Eye (tissue), 1 donor: ENCODE measurements at places on chromosomes 11 and 22.
A peak's percentile ranks its signal among the peaks of the same experiment; 100 is the strongest.

DNA sequence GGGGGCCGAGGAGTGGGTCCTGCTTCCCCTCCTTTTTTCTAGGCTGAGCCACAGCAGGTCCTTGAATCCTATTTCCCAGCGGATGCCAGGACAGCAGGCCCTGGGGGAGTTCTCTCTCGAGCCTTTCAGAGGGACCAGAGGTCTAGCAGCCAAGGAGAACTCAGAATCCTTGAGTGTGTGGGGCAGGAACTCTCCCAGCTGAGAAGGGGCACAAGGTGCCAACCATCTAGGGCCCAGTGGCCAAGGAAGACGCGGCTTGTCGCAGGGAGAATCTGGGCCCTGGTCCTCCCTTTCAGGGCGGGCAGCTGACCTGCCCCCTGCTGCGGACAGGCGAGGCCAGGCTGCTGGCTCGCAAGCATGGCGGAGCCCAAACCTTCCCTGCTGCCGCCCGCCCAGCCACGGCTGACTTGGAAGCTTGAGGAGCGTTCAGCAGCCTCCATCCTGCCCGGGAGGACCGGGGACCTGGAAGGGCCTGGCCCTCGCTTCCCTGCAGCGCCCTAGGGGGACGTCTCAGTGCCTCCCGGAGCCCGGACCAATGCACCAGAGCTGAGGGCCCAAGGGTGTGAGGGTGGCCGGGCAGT, 972 bp upstream of the TSSC4 start:
- no peak for DNase-seq

DNA sequence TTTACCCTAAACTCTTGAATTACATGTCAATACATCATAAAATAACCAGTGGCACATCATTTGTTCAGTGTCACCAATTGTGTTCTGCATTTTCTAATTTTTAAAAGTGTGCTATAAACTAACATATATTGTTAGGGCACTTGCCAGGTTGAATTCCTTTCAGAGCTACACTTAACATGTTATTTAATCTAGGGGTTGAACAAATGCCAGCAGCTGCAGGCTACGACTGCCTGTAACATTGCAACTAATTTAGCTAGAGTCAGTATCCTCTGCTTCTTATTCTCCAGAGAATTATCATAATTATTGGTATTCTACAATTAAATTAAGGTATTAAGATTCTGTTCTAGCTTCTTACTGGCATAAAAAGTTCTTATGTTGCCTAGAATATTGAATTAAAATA, 46.4 kb upstream of the ARHGAP42 start:
- DNase-seq, result peak; percentile 6

GRCh38 chr11:235609-235996, 539 bp downstream of the SIRT3 start:
- no peak for DNase-seq

- DNase-seq, result no peak
Observed at GRCh38 chr11:118699506-118700220, 20.2 kb upstream of the TREH start.

DNA sequence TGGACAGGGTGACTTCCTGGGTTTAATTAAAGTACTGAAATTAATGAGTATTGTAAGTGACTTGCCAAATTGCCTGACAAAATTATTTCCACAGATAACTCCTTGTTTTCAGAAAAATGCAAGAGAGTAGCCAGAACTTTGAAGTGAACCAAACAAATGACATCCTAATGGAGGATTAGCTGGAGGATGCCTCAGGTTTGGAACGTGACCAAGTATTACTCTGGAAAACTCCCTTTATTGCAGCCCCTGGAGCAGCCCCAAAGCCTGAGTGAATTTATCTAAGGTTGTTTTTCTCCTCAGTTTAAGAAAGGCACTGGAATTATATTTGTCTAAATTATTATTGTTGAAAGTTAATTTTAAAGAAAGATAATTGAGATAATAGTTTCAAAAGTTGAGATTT, 343.6 kb upstream of the MTNR1B start:
- DNase-seq, result peak; percentile 33

GRCh38 chr11:96288915-96289314, 54.1 kb downstream of the MAML2 start:
- DNase-seq, result no peak

GRCh38 chr11:60914633-60915247, 782 bp downstream of the TMEM109 start:
- peak; percentile 68 for DNase-seq

DNA sequence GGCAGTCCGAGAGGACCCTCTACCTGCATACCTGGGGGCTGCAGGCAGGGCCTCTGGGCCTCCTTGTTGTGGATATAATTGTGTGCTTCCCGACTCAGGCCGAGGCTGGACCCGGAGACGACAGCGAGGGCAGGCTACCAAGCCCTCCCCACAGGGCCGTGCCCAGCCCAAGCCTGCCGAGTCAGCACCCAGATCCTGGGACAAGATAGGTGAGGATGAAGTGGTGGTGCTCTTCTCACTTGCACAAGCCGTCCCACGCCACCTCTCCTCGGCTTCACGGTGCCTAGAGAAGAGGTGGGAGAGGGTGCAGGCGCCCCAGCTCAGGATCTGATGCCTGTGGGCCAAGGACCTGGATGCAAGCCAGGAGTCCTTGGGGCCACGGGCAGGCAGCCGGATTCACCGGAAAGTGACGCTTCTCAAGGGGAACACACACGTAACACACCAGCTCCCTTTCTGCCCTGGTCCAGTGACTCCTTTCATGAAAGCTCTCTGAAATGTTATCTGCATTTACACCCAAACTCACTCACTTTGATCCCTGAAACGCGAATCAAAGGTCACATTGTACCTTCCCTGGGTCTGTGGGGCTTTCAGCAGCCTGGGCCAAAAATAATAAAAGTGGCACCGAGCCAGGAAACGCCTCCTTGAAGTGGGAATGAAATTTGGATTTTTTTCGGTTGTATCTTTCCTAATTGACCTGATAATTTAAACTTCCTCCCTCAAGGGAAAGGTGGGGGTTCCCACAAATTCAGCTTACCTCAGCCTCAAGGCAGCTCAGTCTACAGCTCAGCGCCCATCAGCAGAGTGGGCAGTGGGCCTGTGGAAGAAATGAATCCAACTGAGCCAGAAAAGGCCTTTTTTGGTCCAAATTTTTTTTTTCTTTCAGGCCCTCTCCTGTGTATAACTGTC, 1.1 kb upstream of the GNB1L start:
- peak; percentile 63 for DNase-seq

- no peak for DNase-seq
Observed at GRCh38 chr11:66629356-66629755, 9.1 kb upstream of the RBM4 start.

- DNase-seq, result no peak
Observed at GRCh38 chr11:61055776-61056175, 46.5 kb upstream of the CD5 start.

- DNase-seq, result peak; percentile 17
Observed at GRCh38 chr11:87330187-87330601, 292.5 kb downstream of the TMEM135 start.

GRCh38 chr11:129312730-129313503, 62.7 kb upstream of the BARX2 start:
- DNase-seq, result peak; percentile 56

DNA sequence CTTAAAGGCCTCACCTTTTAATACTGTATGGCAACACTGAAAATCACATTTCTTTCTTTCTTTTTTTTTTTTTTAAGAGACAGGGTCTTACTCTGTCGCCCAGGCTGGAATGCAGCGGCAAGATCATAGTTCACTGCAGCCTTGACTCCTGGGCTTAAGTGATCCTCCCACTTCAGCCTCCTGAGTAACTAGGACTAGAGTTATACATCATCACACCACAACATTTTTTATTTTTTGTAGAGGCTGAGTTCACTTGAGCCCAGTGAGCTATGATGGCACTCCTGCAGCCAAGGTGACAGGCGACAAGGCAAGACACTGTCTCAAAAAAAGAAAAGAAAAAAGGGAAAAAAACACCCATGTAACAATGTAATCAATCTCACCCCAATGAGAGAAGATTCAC, 10.0 kb downstream of the ARFGAP3 start:
- DNase-seq, result no peak

DNA sequence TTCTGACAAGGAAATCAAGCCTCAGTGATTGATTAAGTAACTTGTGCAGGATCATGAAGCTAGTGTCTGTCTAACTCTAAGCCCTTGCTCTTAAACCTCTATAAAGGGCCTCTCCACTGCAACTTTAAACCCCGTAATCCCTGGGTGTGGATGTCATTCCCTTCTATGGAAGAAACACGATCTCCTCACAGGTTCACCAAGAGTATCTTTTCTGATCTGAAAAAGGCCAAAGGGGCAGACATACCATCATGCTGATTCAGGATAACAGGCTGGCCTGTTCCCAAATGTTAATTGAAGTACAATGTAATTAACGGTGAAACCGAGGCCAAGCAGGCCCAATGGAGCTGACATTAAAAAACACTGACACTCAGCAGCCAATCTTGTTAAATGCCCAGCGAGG, 17.1 kb downstream of the TTC12 start:
- peak; percentile 45 for DNase-seq

- no peak for DNase-seq
Observed at GRCh38 chr22:20256551-20257211, 11.4 kb downstream of the RTN4R start.

- DNase-seq, result no peak
Observed at GRCh38 chr11:108587109-108587508, 6.5 kb downstream of the EXPH5 start.

- no peak for DNase-seq
Observed at GRCh38 chr11:125921042-125921441, 16.7 kb downstream of the DDX25 start.

GRCh38 chr11:113647108-113647507, 59.0 kb downstream of the TMPRSS5 start:
- no peak for DNase-seq

DNA sequence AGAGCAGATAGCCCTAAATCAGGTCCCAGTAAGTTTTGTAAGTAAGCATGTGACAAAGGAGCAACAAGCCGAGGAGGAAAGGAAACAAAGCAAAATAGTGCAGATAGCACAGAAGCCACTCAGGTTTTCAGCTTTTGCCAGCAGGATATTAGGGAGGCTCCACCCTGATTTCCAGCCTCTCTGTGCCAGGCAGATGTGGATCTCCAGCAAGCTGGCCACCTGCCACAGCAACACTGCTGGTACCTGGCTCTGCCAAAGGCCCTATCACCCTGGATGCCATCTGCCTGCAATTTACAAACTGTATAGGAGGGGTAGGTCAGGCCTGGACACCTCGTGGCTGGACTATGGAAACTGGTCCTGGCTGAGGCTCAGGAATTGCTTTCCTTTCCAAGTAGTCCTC, 12.2 kb upstream of the NNMT start:
- DNase-seq, result no peak

DNA sequence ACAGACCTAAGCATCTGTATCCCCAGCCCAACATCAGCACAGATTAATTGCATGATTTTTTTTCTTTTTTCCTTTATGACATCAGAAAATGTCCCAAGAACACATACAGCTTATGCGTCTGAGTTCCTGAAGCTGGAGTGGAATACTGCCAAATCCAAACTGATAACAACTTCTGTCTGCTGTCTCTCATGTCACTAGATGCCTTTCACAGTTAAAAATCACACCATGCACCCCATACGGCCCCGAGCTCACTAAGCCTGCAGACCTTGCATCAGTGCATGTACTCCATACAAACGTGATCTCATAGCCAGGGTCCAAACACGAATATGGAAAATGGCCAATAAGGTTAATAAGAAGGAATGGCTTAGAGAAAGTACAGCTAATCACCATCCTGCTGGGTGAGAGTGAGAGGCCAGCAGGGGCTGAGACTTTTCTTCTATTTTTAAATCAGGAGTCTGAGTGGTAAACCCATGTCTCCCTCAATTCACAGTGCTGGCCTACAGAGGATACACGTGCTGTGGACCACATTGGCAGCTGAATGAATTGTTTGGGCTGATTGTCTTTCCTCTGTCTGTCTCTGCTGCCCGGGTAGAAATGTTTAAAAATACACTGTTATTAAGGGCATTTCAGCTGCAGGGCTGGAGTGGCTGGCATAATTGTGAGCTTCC, 350.6 kb upstream of the RAG2 start:
- peak; percentile 30 for DNase-seq

- peak; percentile 64 for DNase-seq
Observed at GRCh38 chr11:33376331-33377310, 119.4 kb downstream of the HIPK3 start.

- DNase-seq, result no peak
Observed at GRCh38 chr11:104823657-104824056, 74.6 kb downstream of the CASP12 start.

DNA sequence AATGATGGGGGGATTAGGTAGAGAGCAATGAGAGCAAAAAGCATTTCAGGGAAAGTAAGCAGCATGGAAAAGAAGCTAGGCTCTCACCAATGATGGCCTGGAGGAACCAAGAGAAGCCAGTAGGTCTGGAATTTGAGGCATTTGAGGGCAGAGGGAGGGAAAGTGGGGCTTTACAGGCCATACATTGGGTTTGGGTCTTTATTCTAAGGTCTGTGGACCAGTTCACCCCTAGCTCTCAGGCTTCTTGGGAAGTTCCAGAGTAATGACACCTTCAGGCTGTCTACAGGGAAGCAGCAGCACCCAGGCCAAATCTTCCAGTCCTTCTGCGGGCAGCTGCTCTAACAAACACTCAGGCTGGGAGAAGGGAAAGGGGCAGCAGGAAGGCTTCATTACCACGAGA, 29.4 kb downstream of the ARFGAP2 start:
- DNase-seq, result no peak

DNA sequence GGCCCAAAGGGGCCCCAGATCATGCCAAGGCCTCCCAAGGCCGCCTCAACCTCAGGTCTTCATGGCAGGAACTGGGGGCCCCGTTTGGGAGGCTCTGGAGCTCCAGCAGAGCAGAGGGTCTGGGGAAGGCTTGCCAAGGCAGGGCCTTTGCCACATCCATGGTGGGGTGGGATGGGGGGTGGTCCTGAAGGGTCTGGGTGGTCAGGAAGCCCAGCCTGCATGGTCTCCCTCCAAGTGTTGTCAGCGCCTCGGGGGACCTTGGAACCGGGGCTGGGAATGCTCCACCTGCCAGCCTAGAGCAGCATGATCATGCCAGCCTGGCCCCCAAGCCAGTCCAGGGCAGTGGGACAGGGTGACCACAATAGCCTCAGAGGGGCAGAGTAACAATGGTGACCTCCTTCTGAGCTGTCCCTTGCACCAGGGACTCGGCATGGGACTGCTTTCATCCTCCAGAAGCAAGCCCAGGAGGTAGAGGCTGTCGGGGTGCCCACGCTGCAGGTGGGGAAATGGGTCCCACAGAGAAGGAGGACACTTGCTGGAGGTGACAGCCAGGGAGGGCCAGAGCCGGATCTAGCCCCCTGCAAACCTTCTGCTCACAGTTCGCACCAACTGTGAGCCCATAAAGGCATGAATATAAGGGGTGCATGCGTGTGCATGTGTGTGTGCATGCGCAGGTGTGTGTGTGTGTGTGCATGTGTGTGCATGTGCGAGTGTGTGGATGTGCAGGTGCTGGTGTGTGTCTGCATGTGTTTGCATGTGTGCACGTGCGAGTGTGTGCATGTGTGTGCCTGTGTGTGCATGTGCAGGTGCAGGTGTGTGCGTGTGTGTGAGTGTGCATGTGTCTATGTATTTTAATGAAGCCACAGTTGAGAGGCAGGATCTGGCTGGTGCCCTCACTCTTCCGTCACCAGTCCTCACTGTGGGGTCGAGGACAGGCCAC, 63.8 kb downstream of the MYEOV start:
- DNase-seq, result no peak

- DNase-seq, result no peak
Observed at GRCh38 chr11:85137597-85137996, 489.5 kb downstream of the DLG2 start.

- no peak for DNase-seq
Observed at GRCh38 chr11:119134389-119134978, 13.1 kb downstream of the HINFP start.
